Inflammatory macrophage treated with lipopolysaccharide for 4 hours (primary cell): ENCODE measurements at places on chromosomes 4 and X.
A peak's percentile ranks its signal among the peaks of the same experiment; 100 is the strongest.

DNA sequence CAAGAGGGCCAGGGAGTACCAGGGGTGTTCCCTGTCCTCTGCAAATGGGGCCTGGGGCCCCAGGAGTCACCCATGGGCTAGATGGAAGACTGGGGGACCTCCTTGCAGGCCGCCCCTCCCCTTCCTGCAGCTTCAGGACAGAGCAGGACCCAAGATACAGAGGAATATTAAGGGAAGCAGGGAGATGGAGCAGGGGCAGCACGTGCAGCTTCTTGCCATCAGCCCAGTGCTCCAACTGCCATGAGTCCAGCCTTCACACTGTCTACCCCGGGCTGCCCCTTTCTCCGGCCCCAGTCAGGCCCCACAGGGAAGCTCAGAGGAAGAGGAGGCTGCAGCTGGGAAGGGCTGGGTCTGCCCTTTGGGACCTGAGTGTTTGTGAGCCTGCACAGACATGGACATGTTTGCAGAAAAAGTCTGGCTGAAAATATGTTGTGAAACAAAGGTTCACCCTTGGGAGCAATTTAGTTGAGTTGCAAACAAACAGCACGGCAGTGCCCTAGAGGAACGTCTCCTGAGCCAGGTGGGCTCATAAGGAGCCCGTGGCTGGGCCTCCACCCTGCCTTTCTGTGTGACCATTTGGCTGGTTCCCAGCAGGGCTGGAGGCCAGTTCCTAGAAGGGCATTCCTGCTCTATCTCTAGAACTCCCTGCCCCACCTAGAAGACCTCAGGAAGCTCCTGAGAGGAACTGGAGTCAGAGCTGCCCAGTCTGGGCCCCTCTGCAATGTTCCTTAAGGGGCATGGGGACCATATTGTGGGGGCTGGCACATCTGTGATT lies 8.9 kb downstream of the FATE1 start:
- no peak for DNase-seq

DNA sequence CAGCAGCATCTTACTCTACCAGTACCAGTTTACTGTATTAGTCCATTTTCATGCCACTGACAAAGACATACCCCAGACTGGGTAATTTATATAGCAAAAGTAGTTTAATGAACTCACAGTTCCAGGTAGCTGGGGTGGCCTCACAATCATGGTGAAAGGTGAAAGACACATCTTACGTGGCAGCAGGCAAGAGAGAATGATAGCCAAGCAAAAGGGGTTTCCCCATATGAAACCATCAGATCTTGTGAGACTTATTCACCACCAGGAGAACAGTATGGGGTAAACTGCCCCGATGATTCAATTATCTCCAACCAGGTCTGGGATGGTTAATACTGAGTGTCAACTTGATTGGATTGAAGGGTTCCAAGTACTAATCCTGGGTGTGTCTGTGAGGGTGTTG lies 69.3 kb downstream of the YIPF6 start:
- DNase-seq, result peak; percentile 34

DNA sequence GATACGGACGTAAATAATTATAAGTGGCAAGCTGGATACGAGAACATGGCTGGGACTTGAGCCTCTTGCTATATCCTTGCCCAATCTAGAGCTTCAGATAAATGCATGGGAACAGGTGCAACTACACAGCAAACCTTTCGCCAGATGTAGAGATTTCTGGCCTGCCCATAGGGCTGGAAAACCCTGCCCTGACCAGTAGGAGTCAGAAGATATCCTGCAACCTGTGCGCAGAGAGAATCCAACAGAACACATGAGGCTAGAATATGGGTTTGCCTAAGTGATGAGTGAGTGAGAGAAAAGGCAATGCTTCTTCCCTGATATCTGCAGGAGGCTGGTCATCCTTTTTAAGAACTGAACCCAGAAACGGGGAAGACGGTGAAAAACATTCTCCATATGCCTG lies 805.3 kb upstream of the TENM3 start:
- no peak for DNase-seq

GRCh38 chr4:53855581-53856250 lies 208.7 kb downstream of the CHIC2 start:
- DNase-seq, result peak; percentile 61

DNA sequence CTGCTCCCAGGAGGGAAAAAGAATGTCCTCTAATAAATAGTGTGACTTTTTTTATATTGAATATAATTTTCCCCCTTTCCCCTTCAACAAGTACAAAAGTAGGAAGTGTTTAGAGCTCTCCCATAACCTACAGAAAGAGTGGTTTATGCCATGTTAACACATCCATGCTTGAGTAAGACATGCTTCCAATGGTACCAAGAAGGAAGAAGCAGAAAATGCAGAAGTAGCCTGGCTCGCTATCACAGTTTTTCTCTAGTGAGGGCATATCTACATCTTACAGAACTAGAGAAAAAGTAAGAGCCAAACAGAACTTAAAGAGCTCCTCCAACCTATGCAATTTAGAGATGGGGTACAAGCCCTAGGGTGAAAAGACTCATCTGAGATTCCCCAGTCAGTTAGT lies 82.5 kb downstream of the ARHGEF9 start:
- DNase-seq, result peak; percentile 30

- no peak for DNase-seq
Observed at GRCh38 chrX:9438933-9439494, 25.8 kb upstream of the TBL1X start.

- DNase-seq, result no peak
Observed at GRCh38 chr4:48255072-48255958, 14.3 kb downstream of the TEC start.

- no peak for DNase-seq
Observed at GRCh38 chr4:55178226-55179005, 53.0 kb upstream of the KDR start.

GRCh38 chrX:135581496-135581895 lies 61.0 kb downstream of the INTS6L start:
- no peak for DNase-seq

DNA sequence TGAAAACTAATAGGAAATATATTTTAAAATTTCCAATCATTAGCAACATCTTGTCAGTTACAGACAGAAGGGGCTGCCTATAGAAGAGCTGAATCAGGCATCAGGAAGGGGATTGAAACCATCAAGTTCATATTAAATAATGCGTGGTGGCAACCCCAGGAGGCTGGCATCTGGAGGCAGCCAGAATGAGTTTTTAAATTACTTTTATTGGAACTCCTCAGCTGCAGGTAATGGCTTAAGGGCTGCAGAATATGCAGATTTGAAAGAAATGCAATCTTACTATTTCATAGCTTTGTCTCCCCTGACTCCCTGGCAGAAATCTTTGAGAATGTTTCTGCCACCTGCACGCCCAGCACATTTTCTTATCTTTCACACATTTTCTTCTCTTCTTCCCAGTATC lies 711.6 kb downstream of the PCDH19 start:
- DNase-seq, result no peak

DNA sequence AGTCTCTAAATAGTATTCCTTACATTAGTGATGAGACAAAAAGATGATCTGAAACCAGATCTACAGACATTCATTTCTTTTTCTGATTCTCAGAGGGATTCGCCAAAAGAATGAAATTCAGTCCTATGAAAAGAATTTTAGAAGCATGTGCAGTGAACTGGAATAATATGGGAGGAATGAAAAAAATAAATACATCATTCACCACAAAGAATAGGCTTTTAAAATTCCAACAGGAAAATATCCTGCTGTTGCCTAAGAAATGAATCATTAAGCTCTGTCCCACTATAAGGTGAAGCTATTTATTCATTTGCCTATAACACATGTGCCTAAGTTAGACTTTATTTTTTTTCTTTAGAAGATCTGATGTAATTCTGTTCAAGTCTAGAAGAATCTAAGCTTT lies 165.9 kb downstream of the IL15 start:
- no peak for DNase-seq

DNA sequence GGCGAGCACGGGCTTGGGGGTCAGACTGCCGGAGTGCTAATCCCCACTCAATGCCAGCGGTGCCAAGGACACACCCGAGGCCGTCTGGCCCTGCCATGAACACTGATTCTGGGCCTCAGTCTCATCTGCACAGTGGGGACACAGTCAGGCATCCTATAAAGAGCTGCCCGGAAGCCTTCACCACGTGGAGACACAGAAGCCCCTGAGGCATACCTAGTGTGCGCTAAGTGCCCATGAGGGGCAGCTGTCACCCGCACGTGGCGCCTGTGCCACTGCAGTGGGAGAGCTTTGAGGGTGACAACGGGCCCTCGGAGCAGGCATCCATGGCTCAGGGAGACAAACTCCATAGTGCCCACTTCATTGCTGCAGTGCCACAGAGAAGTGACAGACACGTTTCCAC lies 86.3 kb downstream of the PHKA2 start:
- DNase-seq, result no peak

DNA sequence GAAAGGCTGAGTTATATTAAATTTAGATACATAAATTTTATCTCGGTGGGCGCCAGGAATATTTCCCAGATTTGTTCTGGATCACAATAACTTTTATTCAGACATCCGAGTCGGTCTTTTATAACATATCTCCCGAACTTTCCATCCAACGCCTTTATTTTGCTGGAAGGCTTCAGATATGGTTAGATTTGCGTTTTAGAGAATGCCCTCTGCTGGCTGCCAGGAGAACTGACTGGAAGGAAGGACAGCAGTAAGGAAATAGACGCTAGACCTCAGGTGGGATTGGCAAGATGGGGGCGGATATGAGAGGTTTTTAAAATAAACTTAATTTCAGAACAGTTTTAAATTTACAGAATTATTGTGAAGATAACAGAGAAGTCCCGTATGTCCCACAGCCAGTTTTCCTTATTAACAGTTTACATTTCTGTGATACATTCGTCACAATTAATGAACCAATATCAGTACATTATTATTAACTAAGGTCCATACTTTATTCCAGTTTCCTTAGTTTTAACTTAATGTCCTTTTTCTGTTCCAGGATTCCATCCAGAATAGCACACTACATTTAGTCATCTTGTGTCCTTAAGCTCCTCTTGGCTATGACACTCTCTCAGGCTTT lies 4.6 kb upstream of the KANTR start:
- peak; percentile 30 for DNase-seq

GRCh38 chr4:70925899-70926635 lies 23.9 kb downstream of the MOB1B start:
- DNase-seq, result peak; percentile 87

- DNase-seq, result peak; percentile 72
Observed at GRCh38 chr4:88211473-88212252, 53.2 kb upstream of the ABCG2 start.

- no peak for DNase-seq
Observed at GRCh38 chr4:125833-126232, 1.5 kb downstream of the ZNF718 start.

DNA sequence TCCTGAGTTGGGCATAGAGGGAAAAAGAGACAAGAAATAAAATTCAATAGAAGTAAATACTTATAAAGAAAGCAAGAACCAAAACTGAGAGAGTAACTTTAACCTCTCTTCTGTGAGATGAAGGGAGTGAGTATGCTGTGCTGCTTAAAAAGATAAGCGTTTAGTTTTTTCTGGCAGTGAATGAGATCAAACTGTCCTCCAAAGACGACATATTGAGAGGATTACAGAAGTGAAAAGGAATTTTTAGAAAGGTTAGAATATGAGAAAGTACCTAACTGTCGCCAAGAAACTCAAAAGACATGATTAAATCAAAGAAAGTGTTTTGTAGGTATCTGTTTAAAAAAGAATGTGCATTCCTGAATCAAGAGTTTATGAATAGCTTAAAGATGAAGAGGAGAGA lies 16.0 kb downstream of the GAB1 start:
- no peak for DNase-seq

GRCh38 chr4:69689599-69689998 lies 36.6 kb upstream of the UGT2A1 start:
- peak; percentile 62 for DNase-seq

- DNase-seq, result no peak
Observed at GRCh38 chr4:185783574-185783973, 28.4 kb downstream of the SORBS2 start.

GRCh38 chr4:181661090-181661489 lies 582.1 kb upstream of the TENM3 start:
- no peak for DNase-seq

DNA sequence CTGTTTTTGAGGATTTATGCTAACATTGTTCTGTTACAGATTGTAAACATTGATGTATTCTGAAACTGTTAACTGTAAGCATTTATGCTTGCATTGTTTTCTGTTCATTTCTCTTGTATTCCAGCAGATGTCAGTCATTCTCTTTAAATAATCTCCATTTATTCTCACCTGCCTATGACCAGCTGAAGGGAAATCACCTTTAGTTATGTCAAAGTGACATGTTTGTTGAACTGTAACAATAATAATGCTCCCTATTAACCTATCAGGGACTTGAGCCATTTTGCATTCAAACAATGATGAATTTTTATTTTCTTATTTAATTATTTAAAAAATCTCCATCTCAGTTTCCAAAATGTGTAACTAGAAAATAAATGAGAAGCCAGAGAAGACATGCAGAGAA lies 58.0 kb downstream of the SPCS3 start:
- no peak for DNase-seq

DNA sequence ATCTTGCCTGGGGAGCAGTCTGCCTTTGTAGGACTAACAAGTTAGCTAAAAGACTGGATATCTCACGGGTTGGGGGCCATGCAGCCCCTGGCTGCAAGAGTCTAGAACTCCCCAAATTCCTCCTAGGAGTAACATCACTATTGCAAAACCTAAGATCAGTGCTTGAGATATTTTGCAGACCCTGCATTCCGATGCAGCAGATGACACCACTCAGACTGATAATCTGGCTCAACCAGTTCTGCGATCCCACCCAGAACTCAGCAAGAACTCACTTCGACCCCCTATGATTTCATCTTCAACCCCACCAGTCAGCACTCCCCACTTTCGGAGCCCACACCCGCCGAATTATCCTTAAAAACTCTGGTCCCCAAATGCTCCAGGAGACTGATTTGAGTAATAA lies 834.0 kb downstream of the C4orf33 start:
- no peak for DNase-seq

- no peak for DNase-seq
Observed at GRCh38 chr4:166822386-166822785, 411.9 kb downstream of the SPOCK3 start.

DNA sequence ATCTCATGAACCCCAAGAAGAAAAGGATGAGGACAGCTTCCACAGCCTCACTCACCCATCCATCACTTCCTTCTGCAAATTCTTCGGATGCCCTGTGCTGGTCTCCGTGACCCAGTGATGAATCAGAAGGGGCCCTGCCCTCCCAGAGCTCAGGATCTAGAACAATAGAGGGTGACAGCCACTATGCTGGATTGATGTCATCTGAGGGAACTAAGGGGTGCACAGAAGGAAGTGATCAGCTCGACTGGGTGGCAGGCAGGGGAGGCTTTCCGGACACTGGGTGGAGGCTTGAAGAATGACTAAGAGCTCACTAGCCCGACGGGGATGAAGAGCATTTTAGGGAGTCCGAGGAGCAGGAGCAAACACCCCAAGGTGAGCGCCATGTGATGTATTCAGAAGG lies 1.4 kb upstream of the ZNF185 start:
- peak; percentile 31 for DNase-seq

- DNase-seq, result no peak
Observed at GRCh38 chr4:141130947-141131605, 2.2 kb downstream of the RNF150 start.

- no peak for DNase-seq
Observed at GRCh38 chr4:42339935-42340406, 57.3 kb upstream of the SHISA3 start.
